Stimulated activated CD8-positive, alpha-beta memory T cell treated with anti-CD3 and anti-CD28 coated beads, Interleukin-15, amount 100 ng/mL, for 48 hours (primary cell): ENCODE measurements at places on chromosomes 6 and 20.

- DNase-seq = no peak
These were observed 89.9 kb downstream of the TULP4 start for GRCh38 chr6:158402184-158402583.

DNA sequence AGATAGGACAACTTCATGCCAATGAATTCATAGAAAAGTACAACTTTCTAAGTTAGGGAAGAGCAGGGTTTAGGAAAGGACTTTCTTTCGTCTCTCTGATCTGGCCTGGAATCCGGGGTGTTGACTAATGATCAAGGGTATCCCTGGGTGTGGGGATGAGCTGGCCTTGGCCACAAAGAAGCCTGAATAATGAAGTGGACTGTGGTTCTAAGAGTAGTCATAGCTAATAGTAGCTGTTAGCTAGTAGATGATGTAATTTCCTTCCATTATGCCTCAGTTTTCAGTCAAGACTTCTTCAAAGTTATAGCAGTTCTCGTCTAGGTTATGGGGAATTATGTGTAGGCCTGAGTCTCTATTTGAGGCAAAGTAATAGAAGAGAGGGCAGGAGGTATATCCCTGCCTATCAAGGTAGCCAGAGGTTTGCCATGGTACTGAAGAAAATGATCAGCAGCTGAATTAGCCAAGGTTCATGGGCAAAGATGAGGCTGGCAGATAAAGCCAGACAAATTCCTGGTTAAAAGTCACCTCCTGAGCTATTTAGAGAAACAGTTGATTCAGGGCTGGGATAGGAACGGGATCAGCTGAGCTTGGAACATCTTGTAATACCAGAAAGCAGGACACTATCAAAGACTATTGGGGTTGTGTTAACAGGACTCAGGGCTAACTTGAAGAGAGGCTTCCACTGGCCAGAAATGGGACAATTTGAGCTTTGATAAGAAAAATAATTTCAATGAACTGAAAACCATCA lies 18.7 kb upstream of the TRPC4AP start:
- DNase-seq = no peak

GRCh38 chr6:169534039-169534421 lies 167.8 kb downstream of the WDR27 start:
- no peak for DNase-seq

- DNase-seq = no peak
These were observed 1.5 kb upstream of the GOPC start for GRCh38 chr6:117603821-117604220.

DNA sequence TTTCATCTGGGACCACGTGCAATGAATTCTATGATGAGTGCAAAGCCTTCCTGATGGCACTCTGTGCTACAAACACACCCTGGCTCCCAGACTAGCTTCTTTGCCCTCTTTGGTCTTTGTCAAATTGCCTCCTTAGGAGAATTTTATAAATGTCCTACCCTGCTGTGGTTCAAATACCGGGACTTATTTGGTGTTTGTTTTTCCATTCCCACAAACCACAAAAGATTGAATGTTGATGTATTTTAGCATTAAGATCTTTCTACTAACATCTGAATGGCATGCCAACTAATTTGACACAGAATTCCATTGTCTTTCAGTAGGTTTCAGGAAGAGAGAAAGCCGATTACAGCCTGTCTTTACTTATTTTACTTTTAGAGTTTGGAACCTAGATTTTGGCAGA lies 424.2 kb upstream of the SLC35B3 start:
- DNase-seq = no peak

DNA sequence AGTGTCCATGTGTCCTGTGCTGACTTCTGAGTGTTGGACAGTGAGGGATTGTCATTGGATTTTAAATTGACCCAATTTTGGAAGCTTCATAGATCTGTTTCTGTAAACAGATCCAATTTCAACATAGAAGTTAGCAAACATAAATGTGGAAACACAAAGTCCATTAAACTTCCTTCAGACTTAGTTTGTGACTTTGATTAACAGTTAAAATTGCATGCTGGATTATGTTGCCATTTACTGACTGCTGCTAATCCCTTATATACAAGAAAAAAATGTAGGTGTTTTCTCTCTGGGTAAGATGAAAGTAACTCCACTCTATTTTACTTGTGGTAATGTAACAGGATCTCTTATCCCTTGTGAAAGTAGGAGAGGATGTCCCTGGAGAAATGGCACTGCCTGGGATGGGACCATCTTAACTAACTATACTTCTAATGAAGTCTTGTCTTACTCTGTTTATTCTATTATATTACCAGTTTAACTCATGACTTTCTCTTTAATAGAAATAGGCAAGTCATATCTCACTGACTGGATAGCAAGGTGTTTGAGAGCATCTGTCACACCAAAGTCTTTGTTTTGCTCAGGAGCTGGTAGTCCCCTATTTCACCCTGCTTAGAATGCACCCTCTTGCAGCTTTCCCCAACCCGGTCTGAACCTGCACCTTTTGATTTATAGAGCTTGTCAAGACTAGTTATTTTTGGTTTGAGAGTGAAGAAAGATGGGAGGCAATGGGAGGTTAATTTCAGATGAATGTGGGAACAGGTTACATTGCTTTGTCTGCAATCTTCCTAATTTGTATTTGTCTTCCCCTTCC lies 7.2 kb downstream of the TPX2 start:
- no peak for DNase-seq

DNA sequence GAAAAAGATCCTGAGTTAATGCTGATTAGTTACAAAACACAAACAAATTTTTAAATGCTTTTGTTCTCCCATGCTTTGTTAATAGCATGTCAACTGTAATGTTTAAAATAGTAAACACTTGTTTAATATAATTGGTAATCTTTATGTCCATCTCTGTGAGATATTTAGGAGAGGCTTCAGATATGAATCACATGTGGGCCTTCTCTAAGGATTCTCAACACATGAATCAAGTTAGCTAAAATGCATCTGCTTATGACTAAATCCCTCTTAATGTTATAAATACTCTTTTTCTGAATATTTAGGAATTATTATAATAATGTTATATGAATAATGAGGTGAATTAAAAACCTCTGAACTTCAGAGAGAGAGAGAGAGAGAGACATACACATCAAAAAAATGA lies 345.9 kb upstream of the MANEA start:
- DNase-seq = no peak

DNA sequence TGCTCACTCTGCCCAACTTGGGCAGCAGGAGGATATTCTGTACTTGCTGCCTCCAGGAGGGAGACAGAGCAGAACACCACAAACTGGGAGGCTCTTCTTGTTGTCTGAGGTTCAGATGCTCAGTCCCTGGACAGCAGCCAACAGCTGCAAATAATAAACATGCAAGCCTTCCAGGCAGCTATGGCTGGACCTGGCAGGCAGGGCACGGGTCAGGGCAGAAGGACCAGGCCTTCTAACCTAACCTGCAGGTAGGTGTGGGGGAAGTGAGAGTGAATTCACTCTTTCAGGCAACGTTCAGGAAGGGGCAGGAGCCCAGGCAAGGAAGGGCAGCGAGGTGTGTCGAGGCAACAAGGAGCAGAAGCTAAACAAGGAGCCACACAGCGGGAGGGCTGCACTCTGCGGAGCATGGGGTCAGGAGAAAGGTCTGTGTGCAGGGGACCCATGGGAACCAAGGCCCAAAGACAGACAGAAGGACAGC lies 31.5 kb downstream of the NINL start:
- no peak for DNase-seq

GRCh38 chr6:42295181-42295580 lies 77.5 kb upstream of the MRPS10 start:
- no peak for DNase-seq

GRCh38 chr6:23414922-23415321 lies 711.1 kb upstream of the NRSN1 start:
- no peak for DNase-seq

- DNase-seq = no peak
These were observed 229.1 kb downstream of the SIM1 start for GRCh38 chr6:100235631-100236030.

DNA sequence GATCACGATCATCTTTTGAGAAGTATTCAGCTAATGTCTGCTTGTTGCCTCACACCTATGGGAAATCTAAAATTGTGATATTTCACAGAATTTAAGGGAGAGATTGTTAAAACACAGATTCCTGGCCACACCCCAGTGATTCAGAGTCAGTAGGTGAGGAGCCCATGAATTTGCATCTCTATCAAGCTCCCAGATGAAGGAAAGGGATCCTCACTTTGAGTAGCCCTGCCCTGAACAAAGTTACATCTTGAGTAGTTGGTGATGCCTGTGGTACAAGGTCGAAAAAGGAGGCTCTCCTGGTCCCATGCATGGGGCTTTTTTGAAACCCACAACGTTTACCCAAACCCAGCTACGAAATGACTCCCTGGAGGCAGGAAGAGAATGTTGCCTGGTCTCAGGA lies 79.5 kb downstream of the PAK5 start:
- DNase-seq = no peak

- DNase-seq = no peak
These were observed 73.8 kb upstream of the ECI2 start for GRCh38 chr6:4209196-4209595.

DNA sequence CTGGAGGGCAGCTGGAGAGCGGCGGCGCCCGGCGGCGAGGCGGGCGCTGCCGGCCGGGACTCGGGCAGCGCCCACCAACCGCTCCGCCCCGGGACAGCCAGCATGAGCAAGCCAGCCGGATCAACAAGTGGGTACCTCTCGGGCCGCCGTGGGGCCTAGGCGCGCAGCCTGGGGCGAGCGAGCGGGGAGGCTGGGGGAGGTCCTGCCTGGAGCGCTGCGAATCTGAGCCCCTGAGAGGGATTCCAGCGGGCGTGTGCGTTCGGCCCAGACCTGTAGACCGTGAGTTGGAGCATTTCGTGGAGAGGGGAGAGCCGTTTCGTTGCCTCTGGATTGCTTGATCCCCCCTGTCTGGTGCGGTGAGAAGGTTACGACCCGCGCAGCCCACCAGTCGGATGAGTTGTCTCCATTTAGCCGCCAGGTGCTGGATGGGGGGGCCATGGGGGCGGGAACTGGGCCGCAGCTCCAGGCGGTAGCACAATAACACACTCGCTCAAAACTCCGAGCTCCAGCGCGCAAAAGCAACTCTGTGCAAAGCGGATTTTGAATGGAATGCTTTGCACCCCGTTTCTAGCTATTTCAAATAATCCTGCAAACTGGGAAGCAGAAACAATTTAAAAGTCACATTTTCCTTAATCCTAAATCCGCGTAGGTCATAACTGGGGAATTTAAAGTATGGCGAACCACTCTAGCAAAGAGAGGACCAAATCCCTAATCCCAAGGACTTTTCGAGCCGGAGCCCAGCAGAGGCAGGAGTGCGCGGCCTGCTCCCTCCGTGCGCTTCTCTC lies 1.0 kb downstream of the NR2E1 start:
- DNase-seq = no peak

DNA sequence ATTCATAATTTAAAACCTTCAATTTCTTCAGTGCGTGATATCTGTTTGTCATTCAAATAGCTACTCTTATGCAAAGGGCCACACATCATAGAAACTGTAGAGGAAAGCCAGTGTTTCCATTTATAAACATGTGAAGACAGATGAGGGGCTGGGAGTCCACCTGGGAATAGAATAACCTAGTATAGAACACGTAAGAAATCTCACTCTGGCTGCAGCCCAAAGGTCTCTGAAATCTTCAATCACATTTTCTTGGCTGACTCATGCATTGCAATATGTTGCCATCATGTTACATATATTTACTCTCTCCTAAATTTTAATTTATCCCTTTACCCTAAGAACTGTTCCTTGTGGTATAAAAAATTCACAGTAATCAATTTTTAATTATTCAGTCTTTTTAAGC lies 123.2 kb downstream of the ELOVL4 start:
- no peak for DNase-seq

DNA sequence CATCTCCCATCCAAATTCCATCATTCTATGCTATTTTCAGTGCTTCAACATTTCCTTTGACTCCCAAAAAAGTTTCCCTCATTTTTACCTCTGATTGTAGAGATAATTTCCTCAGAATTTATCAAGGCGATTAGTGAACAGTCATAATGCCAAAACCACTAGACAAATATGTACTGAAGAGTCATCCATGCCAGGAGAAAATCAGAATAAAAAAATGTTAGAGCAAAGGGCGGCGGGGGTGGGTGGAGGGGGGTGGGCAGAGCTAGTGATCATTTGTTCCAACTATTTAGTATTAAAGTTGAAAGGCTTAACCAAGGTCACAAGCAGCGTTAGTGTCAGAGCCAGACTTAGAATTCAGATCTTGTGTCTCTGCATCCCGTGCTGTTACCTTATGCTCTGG lies 5.3 kb upstream of the ADGRF5 start:
- no peak for DNase-seq

DNA sequence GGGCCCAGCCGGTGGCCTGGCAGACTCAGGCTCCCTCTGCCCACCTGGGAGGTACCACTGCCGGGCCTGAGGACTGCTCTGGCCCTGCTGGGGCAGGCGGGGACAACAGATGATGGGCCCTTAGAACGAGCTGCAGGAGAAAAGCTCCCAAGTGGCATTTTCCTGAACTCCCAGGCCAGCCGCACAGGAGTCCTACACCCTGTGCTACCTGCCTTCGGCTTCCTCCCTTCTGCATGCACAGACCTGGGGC lies 41.3 kb downstream of the DSTN start:
- DNase-seq = no peak

GRCh38 chr6:118012944-118013343 lies 105.9 kb downstream of the SLC35F1 start:
- no peak for DNase-seq

- no peak for DNase-seq
These were observed 151.2 kb downstream of the EDN3 start for GRCh38 chr20:59451641-59452040.

DNA sequence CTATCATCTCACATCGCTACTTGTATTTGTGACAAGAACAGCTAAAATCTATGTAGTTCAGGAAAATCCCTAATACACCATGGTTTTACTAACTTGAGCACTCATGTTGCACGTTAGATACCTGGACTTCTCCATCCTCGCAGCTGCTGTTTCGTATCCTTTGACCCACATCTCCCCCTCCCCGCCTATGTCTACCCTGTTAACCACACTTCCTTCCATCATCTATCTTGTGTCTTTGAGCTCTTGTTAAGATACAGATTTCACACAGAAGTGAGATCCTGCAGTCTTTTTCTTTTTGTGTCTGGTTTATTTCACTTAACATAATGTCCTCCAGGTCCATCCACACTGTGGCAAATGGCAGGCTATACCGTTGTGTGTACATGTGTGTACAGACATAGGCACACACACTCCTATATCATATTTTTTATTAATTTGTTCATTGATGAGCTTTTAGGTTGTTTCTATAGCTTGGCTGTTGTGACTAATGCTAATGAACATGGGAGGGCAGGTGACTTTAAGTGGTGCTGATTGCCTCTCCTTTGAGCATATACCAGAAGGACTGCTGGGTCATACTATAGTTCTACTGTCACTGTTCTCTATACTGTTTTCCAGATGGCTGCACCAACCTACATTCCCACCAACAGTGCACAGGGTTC lies 117.8 kb downstream of the WDR27 start:
- no peak for DNase-seq

DNA sequence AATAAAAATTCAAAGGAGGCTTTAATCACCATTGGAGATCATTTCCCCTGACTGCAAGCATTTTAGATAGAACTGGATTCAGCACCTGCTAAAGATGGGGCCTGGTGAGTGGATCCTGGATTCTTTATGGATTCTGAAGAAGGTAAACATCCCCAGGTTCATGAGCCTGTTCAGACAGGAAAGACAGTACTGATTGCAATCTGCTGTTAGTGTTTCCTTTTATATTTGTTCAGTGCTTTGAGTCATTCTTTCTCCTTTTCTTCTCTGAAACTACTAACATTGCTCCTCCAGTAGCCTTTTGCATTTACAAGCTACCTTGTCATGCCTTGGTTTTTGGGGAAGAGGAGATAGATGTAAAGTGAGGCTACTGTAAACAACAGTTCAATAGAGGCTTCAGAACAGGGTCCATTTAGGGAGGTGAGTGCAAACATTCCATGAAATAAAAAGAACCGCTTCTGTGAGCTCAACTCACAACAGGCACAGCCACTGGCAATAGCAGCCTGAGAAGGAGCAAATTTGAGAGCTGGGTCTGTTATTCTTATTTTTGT lies 66.4 kb upstream of the PRL start:
- DNase-seq = no peak
